ENCODE measurements at places on chromosomes 4 and X. TPM values are rescaled to one million over a fixed set of nuclear protein-coding genes. Genes with fewer than 3 reads are reported as not detected.

TEX13B gene
- not detected for total RNA-seq

GRCh38 chrX:131675596-131676194, 131.8 kb downstream of the OR13H1 start:
- ATAC-seq = no peak

- no peak for ATAC-seq
Observed at GRCh38 chr4:83753260-83753659, 217.4 kb downstream of the GPAT3 start.

DNA sequence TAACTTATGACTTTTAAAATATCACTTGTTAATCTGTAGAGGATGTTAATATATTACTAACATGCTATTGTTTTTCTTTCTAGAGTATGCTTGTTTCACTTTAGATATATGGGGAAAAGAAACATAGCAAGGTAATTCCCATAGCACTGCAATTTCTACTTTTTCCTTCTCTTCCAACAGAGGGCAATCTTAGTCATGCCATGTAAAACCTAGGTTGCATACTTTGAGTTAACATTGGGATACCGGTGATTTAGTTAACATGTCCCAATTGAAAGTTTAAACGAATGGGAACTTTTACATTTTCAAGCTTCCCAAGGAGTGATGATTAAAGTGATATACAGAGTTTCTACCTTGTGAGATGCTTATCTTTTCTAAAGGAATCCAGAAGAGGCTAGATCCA, 89.4 kb upstream of the IL13RA1 start:
- ATAC-seq = no peak

GRCh38 chrX:2548711-2549423, 48.1 kb upstream of the DHRSX start:
- peak; percentile 79 for ATAC-seq

DNA sequence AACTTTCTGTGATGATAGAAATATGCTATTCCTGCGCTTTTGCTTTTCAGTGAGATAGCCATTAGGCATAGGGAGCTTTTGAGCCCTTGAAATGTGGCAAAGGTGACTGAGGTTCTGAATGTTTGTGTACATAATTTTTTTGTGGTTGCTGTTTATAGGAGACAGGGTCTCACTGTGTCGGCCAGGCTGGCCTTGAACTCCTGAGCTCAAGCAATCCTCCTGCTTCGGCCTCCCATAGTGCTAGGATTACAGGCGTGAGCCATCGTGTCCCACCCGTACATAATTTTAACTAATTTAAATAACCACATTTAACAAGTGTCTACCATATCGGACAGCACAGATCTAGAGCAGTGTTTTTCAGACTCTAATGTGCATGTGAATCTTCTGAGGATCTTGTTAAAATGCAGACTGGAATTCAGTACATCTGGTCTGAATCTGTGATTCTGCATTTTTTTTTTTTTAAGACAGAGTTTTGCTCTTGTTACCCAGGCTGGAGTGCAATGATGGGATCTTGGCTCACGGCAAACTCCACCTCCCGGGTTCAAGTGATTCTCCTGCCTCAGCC, 45.3 kb downstream of the CASP6 start:
- ATAC-seq = no peak

- ATAC-seq = no peak
Observed at GRCh38 chr4:47721892-47722575, 115.8 kb downstream of the CORIN start.
